ENCODE measurements at places on chromosomes 3 and 15.

- DNase-seq, result no peak
Measured at GRCh38 chr3:133931084-133931483, 35.4 kb upstream of the RAB6B start.

DNA sequence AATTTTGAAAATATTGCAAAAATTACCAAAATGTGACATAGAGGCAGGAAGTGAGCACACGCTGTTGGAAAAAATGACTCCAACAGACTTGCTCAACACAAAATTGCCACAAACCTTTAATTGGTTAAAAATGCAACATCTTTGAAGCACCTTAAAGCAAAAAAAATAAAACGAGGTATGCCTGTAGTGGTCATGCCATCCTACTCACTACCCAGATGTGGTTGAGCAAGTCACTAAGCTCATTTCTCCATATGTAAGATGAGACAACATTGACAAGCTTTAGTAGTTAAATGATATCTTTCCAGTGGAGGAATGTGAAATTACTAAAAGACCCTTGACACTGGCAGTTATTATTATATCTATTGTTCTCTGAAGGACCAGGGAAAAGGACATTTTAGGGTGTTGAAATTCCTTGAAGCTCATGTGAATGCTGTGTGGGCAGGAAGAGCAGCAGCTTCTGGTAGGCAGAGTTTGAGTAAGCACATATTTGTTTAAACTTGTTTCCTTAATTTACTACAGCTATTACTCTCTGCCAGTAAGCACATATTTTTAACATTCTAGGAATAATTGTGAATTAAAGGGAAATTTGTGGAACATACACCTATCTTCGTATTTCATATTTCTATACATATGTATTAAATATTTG is 131.6 kb upstream of the P2RY1 start:
- DNase-seq, result no peak

GRCh38 chr3:67415511-67415910 is 238.9 kb downstream of the SUCLG2 start:
- DNase-seq, result no peak

- no peak for DNase-seq
Measured at GRCh38 chr3:54283470-54283869, 161.1 kb downstream of the CACNA2D3 start.

DNA sequence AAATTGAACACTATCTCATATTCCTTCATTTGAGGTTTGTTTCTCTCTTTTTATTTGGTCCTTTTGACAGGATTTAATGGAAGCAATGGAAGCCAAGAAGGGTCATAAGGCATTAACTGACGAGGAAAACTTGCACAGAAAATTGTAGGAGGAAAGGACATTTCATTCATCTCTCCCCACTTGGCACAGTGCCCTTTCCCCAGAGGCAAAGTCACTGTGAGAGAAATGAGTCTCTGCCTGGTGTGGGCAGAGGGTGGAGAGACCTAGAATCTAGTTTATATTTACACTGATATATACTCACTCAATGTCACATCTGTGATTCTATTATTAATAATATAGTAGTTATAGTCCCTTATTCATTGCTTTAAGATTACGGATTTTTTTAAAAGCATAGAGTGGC is 324.6 kb upstream of the IL12A start:
- DNase-seq, result no peak

- no peak for DNase-seq
Measured at GRCh38 chr3:52173101-52173500, 18.9 kb upstream of the POC1A start.

- DNase-seq, result no peak
Measured at GRCh38 chr3:78605178-78605577, 1162.6 kb downstream of the ROBO1 start.

DNA sequence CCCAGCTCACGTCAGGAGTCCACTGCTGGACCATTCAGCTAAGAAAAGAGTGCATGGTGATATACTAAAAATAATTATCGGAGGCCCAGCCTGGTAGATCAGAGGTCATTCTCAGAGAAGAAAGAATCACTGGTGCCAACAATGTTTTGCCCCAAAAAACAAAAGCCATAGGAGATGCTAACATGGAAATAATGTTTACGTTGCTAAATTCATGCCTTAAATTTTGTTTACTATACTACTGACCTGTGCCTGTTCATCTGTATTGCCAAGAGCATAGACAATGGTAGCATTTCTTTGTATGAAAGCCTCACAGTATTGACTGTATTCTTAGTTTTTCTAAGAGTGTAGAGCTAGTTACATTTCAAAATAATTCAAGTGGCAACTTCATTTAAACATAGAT is 138.1 kb upstream of the GPR149 start:
- DNase-seq, result no peak

GRCh38 chr15:67248011-67248505 is 6.4 kb downstream of the AAGAB start:
- no peak for DNase-seq

GRCh38 chr15:70775160-70775559 is 11.8 kb upstream of the UACA start:
- no peak for DNase-seq

All from activated T-cell treated with anti-CD3 and anti-CD28 coated beads for 48 hours (primary cell).